ENCODE measurements at places on chromosomes 2 and 18.

- no peak for DNase-seq
Observed at GRCh38 chr2:151610310-151610709, 124.0 kb downstream of the NEB start.

DNA sequence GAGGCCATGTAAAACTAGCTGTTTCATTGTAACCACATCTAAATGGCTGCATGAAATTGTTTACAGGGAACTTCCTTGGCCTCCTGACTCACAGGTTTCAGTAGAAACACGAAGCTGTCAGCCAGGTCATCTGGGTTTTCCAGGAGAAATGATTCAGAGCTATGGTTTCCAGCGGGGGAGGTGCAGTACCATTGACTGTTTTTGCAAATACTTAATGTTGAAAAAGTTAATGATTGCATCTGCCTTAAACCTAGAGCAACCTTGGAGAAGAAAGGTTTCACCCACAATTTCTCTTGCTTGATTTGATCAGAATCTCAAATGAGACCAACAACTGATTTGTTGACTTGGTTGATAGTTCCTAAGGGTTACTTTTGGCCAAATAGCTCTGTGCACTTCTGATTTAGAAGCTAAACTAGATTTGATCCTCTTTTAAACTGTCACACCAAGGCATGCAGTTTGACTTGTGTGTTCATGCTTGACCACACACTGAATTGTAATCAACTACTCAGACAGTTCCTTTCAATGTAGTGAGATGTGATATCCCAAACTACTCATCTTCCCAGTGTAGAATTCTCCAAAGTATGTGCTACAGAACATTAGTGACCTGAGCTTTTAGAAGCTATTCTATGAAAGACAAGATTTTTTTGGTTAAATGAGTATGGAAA, 193.5 kb upstream of the CHST9 start:
- no peak for DNase-seq

DNA sequence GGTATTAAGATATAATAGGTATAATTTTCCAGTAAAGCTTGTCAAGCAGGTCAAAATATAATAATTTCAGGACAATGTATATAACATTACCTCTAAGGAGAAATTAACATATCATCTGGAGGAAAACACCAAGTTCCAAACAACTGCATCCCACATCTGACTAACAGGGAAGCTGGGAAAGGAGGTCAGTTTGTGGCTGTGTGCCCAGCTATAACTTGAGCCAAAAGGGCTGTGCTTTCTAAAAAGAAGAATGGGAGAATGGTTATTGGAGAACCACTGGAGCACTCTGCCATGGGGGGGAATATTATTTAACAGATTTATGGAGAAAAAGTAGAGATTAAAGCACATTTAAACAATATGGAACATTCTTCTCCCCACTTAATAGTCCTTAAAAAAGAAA, 390.6 kb upstream of the PKDCC start:
- no peak for DNase-seq

- no peak for DNase-seq
Observed at GRCh38 chr2:230814616-230815015, 50.1 kb upstream of the ITM2C start.

- DNase-seq, result no peak
Observed at GRCh38 chr2:96815326-96816126, 542 bp upstream of the CNNM3 start.

DNA sequence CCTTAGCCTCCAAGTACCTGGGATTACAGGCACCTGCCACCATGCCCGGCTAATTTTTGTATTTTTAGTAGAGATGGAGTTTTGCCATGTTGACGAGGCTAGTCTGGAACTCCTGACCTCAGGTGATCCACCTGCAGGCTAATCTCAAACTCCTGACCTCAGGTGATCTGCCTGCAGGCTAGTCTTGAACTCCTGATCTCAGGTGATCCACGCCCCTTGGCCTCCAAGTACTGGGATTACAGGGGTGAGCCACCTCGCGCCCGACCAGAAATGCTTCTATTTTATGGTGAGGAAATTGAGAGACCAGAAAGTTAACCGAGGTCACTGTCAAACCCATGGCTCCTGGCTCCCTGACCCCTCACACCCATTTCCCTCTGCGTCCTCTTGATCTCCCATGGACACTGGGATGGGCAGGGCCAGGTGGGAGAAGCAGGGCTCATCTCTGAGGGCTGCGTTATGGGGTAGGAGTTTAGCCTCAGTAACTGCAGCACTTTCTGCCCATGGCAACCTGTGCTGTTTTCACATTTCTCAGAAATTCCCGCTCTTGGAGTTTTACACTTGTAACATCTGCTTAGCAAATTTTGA, 210.0 kb downstream of the AGAP1 start:
- no peak for DNase-seq

DNA sequence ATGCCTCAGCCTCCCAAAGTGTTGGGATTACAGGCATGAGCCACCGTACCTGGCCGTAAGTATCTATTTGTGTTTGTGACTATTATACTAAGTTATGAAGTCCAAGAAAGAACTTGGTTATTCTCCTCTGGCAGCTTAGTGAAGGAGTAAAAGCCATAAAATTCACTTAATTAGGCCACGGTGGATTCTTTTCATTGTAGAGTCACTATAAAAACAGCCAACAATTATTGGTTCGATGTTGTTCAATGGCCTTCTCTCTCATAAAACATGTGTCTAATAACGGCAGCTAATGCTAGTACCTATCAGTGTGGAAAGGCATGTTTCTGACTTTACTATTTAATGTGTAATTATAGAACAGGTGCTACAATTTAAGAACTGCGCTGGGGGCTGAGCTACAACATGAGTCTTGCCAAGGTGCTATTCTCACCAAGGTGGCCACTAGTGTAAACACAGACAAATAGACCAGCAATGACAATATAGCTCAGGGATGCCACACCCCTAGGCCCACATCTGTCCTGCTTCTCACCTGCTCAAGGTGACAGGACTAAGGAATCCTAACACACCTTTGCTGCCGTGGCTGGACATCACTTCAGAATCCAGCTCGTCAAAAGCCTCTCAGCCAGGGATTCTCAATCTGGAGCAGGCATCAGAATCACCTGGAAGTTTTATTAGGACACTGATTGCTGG, 17.2 kb downstream of the ATP8B1 start:
- no peak for DNase-seq

- DNase-seq, result no peak
Observed at GRCh38 chr2:132521341-132521740, 104.7 kb downstream of the GPR39 start.

GRCh38 chr2:47389692-47390091, 13.3 kb upstream of the MSH2 start:
- DNase-seq, result no peak
